Activated CD4-positive, alpha-beta T cell treated with anti-CD3 and anti-CD28 coated beads, Interleukin-2, amount 10 ng/mL, durations not matched to agents 7 days and 5 days (primary cell): ENCODE measurements at places on chromosomes 7 and 10.

DNA sequence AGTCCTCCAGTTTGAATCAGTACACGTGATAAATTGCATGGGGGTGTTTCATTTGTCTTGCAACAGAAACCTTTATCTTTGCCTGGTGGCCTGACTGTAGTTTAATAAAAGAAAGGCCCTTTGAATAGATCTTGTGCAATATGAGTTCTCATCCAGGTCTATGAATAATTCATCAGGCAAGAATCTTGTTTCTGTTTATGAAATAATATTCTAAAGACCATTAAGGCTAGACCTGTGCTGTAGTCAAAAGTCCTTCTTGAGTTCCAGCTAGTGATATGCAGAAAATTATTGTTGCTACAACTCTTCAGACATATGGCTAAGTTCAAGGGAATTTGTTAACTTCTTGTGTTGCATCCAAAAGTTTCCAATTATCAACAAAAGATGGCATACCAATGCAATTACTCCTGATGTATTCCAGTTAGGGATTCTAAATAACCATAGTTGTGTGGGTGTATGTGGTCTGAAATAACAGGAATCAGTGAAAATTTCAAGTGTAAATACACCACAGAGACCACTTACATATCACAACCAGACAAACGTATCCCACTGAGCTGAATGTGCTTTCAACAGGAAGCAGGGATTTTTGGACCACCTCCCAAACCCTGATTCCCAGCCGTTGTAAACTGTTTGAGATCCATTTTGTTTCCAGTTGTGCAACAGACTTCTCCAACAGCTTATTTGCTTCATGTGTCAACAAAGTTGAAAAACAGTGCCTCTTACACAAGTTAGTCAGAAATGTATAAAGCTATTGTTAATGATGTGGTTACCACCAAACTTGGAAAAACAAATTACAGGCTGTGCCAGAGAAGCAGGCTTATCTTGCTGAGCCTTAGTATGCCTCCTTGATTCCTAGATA, 54.7 kb upstream of the BICC1 start:
- no peak for DNase-seq

GRCh38 chr7:85237721-85238120, 50.9 kb upstream of the SEMA3D start:
- no peak for DNase-seq

- no peak for DNase-seq
Observed at GRCh38 chr10:102801978-102802377, 35.2 kb downstream of the CYP17A1 start.

DNA sequence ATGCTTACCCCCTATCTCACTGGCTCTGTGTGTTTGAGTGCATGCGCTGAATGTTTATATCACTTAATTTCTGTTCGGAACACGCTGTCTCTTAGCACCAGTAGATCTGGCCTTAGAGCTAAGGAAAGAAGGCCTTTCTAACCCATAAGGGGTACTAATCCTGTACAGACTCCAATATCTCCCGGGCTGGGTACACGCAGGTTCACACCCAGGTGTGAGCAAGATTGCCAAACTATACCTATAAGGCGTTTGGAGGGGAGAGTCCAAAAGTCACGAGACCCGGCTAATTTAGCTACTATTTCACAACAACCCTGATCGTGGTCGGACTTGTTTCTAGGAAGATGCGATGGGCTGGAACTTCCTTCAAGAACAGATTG, 727 bp upstream of the PDSS1 start:
- no peak for DNase-seq

DNA sequence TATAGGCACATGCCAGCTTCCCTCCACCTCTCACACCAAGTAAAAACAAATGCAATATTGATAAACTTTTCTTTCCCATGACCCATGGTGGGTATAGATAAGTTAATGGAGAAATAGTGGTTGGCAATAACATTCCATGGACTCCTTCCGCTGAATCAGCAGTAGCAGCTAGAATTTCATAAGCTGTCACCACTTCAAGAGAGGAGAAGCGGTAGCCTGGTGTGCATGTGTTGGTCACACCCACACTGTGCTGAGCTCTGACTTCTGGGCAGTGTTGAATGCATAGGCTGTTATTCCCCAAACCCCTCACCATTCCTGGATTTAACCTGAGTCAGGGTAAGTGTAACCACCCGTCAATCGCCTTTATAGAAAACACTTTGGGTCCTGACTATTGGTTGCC, 32.5 kb upstream of the BMPER start:
- no peak for DNase-seq
